ENCODE measurements at places on chromosomes 4 and X.

DNA sequence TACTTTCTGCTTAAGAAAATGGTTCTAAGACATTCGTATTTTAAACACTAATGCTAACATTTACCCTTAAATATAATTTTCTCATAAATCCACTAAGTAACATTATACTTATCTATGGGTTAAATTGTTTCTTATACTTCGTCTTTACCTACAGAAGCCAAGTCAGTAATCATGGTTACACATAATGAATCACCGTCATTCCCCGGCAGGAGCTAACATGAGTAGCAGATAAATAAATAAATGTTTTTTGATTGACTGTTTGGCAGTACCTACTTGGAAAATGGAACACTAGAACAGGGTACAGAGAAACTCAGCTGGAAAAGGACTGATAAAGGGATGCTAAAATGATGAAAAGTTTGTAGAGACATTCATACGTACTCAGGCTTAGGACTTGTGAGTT is 430.4 kb downstream of the ACTRT1 start:
- no peak for DNase-seq

DNA sequence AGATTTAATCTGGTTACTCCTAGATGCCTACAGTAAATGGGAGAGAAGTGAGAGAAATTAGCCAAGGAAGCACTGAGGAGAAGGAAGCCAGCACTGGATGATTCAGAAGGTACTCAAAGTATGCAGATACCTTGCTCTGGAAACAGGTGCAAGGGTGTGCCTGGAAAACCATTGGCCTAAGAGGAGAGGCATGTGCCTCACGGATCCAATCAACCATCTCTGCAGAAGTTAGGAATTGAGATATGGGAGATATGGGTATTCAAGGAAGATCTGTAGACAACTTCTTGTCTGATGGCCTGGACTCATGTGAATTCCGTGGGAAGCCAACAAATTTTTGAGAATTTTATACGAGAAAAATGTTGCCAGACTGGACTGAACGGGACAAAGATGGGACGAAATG is 4.7 kb downstream of the H2BW1 start:
- no peak for DNase-seq

DNA sequence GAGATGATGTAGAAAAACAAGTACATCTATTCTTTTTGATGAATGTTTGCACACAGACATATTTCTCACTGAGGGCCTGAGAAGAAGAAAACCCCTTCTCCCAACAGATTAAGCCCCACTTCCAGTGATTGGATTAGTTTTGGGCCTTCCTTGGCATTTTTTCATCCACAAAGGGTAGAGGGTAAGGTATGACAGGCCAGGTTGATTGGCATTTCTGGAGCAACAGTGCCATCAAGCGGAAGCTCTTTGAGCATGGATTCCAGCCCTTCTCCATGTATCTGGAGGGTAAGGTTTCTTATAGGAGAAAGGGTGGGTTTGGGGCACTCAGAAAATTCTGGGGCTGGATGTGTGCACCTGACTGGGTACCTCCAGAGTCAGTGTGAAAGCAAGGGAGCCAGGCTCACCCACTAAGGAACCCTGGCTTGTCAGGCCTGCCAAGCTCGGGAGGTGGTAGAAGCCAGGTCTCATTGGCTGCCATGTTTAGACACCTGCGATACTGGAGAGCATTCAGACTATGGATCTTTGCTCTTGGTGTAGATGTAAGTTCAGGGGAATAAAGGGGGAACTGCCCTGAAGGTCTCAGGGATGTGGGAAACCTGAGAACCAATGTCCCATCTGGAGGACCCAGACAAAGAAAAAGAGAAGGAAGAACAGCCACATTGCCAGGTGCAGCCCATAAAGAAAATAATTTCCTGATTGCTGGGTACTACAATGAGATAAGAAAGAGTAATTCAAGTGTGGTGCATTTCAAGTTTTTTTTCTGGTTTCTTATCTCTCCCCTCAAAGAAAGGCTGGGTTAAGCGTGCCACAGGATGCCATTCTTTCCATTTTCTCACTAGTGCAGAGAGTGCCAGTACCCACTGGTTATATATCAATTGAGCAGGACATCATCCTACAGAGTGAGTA is 222.3 kb upstream of the AGTR2 start:
- no peak for DNase-seq

DNA sequence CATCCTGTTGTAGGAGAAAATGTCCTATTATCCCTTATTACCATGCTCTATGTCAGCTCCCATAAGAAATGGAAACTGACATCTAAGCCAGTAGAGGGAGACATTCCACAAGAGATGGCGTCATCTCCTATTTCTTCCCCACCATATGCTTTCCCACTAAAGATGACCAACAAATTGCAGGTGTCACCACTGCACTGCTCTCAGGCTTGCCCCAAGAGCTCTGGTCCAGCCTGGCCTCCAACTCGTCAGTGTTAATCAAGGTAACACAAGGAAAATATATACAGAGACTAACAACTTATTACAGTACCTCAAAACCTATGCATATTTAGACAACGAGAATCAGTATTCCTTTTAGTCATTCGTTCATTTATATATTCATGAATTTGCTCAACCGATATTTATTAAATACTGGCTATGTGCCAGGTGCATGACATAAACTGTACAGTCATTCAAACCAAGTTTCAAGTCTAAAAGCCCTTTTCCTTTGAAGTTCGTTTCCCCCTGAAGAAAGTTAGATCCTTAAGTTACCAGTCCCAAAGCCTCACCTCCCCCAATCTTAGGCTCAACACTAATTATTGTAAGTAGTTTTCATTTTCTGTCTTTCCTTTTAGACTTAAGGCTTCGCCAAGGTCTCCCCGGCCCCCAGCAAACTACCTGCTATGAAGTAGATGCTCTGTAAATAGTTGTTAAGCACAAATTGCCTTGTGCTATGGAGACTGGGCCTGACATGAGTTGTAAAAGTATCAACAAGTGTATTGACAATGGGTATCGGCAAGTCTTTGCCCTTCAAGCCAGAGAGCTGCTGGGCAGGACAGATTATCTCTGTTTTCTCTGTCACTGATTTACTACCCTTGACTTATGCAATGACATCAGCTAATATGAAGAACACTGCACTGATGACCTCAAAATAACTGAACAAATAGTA is 3.1 kb upstream of the FGB start:
- DNase-seq: no peak

- DNase-seq: no peak
Measured at GRCh38 chr4:8336412-8337075, 67.0 kb downstream of the HTRA3 start.

- no peak for DNase-seq
Measured at GRCh38 chr4:37948542-37948941, 11.7 kb upstream of the PTTG2 start.

DNA sequence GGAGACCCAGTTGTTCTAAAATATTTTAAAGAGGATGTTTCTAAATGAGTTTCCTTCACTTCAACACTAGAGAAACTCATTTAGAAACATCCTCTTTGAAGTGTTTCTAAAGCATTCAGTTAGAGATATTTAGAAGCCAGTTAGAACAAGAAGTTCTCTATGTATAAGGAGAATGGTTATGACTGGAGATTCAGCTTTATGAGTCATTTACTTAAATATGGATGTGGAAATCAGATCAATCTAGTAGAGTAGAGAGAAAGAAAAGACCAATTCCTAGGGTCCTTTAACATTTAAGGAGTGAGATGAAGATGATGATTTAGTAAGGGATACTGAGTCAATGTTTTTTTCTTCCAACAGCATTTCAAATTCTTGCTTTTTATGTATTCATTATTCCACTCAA is 234.1 kb downstream of the GRXCR1 start:
- no peak for DNase-seq

- DNase-seq: no peak
Measured at GRCh38 chr4:138312536-138312911, 70.4 kb upstream of the SLC7A11 start.

- DNase-seq: no peak
Measured at GRCh38 chr4:22241415-22241814, 274.5 kb downstream of the ADGRA3 start.

GRCh38 chrX:133677123-133678063 is 262.1 kb upstream of the GPC4 start:
- no peak for DNase-seq

DNA sequence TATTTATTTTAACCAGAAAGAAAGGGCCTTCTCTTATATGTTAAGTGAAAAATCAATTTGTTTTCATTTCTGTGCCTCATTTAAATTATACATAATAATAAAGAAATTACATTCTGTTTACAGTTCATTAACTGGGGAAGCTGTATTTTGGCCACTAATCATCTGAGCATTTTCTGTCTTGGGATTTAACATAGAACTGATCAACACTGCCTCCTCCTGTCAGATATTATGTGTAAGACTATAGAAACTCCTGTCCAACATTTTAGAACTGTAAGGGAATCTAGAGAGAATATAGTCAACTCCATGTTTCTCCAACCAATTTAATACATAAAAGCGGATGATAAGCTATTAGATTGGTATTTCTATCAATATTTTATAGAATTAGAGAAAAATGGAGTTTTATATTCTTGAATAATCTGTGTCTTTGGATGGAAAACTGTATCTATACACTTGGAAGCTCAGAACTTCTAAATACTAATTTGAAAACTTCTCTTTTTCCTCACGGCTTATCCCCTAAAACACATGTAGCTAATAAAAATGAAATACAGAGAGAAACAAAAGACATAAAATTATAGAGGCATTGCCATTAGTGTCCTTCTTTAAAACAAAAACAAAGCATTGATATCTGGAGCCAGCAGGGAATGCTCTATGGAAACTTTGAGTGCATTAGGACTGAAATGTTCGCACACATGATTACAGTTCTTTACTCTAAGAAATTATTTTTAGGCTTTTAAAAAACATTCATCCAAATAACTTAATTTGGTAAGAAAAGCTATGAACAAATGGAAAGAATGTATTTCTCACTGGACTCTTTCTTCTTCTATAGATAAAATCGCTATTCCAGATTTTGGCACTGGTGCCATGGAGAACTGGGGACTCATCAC is 33.1 kb downstream of the ENPEP start:
- DNase-seq: no peak

- DNase-seq: no peak
Measured at GRCh38 chr4:184977747-184978146, 40.5 kb upstream of the HELT start.

DNA sequence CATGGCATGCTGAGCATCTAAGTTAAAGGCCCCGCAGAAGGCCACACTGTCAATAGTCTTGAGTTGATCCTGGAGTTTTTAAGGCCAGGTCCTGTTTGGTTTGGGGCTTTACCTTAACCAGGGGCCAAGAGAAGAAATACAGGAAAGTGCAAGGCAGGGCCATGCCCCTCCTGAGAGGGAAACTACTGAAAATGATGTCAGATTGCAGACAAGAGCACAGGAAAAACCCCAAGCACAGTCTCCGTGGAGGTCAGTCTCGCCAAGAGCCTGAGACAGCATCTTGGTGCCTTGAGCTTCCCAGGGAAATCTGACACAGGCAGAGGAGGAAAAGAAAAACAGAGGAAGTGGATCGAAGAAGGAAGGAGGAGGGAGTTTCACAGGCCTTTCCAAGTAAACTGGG is 32.2 kb upstream of the GATB start:
- DNase-seq: no peak

DNA sequence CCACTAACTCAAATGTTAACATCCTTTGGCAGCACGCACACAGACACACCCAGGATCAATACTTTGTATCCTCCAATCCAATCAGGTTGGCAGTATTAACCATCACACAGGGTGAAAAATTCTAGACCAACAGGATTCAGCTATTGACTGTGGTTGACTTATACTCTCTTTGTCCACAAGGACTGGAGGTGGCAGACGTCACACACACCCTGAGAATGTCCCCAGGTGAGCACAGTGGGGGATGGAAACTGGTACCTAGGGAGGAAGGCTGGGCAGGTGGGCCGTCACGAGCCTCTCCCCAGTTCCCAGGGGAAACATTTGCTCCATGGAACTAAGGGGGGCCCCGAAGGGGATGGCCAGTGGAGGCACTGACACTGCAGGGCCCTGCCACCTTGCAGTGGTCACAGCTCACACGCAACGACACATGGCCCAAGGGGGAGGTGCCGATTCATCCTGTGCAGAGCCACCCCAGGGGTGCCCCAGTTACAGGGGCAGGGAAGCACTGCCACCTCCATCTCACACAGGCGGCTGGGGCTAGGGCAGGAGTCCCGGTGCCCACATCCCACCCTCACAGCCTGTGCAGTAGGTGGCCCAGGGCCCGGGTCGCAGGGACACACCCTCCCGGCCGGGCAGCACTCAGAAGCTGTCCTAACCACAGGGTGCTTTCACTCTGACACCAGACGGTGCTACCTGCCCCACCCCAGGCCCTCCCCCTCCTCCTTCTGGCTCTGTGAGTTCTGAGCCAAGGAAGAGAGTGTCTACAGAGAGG is 17.4 kb downstream of the ZFYVE28 start:
- no peak for DNase-seq

DNA sequence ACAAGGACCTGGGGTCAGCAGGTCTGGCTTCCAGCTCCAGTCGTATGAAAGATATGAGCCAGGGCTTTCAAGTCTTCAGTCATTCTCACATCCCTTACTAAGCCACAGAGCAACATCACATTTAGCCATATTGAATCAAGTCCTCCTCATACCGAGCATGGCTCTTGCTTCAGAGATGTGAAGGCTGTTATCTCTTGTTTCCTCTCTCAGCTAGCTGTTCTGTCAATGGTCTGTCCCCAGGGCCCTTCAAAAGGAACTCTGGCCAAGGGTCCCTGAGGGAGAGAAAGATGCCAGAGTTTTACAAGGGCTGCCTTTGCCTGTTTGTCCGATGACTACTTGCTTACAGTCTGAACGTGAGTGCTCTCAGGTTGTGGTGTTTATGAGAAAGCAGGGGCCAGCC is 30.5 kb downstream of the DOCK11 start:
- DNase-seq: no peak

- no peak for DNase-seq
Measured at GRCh38 chr4:155541716-155542115, 124.9 kb upstream of the GUCY1A1 start.

DNA sequence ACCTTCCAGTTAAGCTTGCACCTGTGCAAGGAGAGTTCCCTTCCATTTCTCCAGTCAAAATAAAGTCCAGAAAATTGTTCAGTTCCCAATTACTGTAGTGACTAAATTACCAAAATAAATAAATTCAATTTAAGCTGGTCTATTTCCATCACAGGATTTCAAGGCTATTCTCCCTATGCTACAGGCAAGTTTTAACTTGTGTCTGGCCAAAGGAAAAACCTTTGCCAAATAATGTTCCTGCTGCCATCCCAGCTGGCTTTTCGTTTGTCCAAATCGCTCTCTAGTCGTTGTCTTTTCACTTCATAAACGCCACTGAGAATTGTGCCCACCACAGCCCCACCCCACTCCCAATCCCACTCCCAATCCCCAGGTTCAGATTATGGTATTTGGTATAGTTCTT is 2.4 kb downstream of the KCTD8 start:
- DNase-seq: no peak

DNA sequence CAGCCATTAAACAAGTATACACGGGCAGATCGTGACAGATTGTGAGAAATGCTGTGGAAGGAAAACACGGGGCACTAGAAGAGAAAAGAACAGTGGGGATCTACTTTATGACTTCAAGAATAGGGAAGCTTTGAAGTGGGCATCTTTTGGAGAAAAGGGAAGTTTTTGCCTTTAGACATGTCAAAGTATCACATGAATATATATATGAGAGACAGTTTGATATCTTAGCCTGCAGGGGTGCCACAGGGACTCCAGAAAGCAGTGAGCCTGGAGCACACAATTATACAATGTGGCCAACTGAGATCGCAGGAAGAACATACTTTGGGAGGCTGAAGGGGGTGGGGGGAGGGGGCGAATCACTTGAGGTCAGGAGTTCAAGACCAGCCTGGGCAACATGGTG is 35.7 kb downstream of the RELL1 start:
- DNase-seq: no peak

- DNase-seq: no peak
Measured at GRCh38 chr4:54063229-54063628, 1.2 kb downstream of the CHIC2 start.
